T-helper 22 cell (primary cell): ENCODE measurements at places on chromosomes 3 and 15.

DNA sequence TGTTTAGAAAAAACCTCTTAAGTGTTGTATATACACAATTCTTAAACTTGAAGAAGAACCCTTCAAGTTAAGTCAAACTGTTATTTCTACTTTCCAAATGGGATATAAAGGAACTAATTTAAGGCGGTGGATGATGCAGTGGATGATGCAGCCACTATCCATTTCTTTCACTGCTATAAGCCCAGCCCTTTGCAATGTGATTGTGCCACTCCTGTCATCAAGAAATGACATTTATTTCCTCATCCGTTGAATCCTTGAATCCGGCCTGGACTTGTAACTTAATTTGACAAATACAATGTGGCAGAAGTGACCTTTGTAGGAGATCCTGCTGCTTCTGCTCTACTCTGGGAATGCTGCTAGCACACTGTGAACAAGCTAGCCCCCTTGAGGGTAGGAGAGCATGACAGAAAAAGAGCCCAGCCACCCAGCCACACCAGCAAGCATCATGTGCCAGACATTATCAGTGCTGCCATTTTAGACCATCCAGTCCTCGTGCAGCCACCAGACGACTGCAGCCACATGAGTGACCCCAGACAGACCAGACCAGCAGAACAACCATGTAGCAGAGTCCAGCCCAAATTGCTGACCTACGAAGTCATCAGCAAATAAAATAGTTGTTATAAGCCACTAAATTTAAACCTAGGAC is 47.4 kb downstream of the UACA start:
- DNase-seq = no peak

DNA sequence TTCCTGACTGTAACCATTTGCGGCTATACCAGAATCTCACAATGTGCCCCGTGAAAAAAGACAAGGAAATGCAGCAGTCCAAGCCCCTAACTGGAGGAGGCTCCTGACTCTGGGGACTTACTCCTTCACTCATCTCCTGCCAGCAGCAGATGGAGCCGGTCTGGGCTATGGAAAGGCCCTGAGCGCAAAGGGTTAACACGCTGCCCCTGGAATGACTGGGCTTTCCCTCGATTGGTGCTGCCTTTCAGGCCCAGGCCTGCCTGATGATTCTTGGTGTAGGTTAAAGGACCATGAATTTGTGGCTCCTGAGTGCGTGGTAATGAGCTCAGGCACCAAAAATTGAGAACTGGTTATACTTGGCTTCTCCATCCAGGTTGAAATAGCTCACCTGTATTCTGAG is 42.3 kb upstream of the GALNT15 start:
- DNase-seq = no peak

DNA sequence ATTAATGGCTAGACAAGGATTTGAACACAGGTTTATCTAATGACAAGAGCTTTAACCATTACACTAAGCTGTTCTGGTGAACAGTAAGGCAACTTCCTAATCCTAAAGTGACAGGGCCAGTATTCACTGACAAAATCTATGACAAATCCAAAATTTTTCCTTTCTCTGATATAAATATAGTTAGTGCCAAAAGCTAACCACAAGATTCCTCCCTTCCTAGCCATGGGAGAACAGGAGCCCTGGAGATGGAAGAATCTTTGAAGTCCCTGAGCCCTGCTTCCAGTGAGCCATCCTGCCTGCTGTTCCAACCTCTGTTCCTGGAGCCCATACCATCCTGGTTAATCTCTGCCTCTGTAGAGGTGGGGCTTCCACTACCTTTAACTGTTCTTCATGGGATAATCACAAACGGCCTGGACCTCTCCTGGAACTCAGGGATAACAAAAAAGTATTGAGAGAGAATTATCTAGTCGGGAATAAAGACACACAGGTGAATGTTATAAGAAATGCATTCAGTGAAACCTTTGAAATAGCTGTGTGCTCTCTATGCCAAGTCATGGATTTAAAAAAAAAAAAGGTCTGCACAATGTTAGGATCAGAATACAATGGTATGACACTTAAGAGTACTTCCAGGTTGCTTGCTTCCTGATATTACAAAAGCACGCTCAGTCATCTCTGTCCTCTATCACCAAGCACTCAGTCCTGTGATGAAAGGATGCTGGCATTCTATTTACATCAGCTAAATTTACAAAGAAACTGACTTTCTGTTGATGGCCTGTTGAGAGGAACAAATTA is 235.8 kb downstream of the SUCLG2 start:
- no peak for DNase-seq

DNA sequence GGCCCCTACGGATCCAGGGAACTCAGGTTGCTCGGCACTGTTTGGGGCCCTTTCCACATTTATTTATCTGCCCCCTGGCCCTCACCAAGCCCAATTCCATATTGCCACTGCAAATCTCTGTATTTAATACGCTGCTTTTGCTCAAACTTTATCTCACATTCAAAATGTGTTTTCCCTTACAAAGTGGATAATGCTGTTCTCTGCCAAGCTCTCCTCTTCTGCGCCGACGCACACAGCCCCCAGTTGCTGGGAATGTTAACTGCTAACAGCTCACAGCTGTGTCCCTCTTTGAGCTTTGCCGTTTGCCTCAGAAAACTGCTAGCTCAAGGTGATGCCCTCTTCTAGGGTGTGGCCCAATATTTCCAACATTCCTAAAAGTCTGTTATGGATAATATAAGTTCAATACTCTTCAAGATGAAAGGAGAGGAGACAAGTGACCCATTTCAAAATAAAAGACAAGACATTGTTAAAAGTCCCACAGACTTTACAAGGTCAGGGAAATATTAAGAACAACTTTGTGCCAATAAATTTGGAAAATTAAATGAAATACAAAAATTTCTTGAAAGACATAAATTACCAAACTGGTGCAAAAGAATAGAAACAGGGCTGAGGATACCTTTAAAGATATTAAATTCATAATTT is 12.6 kb upstream of the FBN1 start:
- DNase-seq = no peak

DNA sequence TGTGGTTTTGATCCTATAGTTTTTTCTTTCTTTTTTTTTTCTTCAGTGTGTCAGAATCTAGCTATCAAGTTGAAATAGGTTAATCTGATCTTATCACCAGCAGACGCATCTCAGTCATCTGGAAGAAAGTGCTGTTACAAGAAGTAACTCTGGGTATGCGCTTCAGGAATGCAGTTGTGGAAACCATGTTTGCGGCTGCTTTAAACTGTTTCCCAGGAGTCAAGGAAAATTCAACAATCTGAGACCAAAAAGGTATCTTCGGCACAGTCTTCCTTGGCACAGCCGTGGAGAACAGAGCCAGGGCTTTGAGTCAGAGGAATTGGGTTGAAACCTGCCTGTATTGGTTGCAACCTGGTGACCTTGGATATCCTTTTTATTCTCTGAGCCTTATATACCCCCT is 59.9 kb downstream of the CD47 start:
- DNase-seq = no peak

GRCh38 chr3:157423337-157423736 is 13.3 kb upstream of the PTX3 start:
- DNase-seq = no peak
